ENCODE measurements at places on chromosomes 2 and 18. TPM values are rescaled to one million over a fixed set of nuclear protein-coding genes. Genes with fewer than 3 reads are reported as not detected.

CTDP1 gene
- 34.7 TPM for total RNA-seq

RAB17 gene
- 34.7 TPM for total RNA-seq

DNA sequence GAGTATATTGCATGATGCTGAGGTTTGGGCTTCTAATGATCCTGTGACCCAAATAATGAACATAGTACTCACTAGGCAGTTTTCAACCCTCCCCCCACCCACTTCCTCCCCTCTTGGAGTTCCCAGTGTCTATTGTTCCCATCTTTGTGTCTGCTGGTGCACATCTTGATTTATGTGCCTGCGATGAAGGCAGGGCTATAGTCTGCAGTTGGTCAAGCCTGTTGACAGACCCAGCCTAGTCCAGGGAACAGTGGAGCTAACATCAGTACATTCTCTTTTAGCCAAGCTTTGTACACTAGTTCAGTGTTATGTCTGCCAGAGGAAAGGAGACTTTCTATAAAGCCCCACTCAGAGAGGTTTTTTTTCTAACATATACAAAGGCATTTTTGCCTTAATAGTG, 287.6 kb downstream of the CPS1 start:
- H3K27ac ChIP-seq = no peak overlapping the region
- no peak overlapping the region for H3K4me3 ChIP-seq
- no peaks in the 10 kb centered on the region for H3K36me3 ChIP-seq

DNA sequence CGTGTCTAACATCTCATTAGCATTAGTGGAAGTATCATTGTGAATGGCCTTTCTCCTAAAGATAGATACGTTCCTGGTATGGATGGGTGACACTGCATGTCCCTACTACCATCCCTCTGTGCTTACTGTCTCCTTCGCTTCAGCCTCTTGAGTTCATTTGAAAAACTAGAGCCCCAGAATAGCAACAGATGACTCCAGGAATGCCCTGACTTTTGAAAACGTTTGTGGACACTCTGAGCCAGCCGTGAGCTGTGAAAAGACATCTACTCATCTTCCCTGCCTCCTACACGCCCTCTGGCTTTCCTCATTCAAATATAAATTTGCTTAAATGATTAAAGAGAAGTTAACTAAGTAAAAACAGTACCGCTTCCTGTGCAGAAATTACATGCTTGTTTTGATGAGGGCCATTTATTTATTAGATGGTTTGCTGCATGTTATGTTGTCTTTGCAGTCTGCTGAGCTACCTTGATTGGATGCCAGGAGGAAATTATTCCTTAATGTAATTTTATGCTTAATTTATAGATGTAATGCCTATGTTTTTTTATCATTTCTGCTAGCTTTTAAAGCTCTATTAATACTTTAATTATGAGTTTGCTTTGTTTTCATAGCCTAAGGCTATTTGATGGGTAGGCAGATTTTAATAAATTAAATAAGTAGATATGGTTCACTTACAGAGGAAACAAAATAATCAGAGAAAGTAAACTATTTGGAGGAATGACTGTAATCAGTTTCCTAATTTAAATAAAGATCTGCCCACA, 32.1 kb upstream of the MYO3B start:
- H3K4me3 ChIP-seq = no peak overlapping the region

Data from colonic mucosa (tissue), 4 donors.